T-helper 2 cell (primary cell): ENCODE measurements at places on chromosomes 6 and 20.

DNA sequence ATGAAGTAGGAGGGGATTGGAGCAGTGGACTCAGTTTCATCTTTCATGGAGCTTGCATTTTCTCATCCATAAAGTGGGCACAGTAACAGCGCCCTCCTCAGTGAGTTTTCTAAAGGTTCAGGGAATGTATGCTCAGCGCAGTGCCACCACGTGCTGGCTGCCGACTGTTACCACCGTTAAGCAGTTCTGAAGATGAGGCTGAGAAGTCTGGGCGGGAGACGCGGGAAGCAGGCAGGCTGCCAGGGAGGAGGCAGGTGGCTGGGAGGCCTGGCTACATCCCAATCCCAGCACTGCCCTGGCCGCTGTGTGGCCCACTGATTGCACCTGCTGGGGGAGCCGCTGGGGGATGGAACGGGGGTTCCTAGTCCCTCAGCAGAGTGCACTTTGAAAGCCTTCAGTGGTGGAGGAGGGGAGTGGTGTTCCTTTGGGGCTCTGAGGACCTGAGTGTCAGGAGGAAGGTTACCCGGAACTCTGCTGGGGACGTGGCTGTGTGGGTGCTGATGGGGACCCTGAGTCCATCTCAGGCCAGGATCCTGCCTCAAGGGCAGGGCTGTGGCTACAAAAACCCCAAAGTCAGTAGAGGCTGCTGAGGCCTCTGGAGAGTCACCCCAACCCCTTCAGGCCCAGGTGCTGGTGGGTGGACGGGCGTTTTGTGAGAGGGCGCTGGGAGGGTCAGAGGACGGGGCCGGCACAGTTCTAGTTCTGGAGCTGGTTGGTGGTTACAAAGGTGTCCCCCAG, 28.0 kb upstream of the PHACTR3 start:
- DNase-seq = no peak

- no peak for DNase-seq
These were observed 106.9 kb upstream of the MYL9 start for GRCh38 chr20:36434383-36434782.

- no peak for DNase-seq
These were observed 344.9 kb upstream of the JAG1 start for GRCh38 chr20:11018668-11019170.

DNA sequence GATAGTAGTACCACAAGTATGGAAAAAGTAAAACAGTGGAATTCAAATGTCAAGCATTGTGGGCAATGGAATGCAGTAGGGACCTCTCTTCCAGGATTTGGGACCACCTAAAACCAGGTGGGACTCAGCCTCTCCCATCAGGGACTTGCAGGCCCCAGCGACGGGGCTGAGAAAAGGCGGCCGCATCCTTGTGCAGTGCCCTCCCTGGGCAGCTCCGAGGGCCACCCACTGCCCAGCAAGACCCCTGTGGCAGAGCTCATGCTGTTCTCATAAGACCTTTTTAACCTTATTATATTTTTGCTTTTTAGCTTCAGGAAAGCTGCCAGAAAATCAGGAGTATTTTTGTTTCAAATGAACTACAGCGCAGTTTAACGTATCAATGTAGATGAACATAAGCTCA, 142.6 kb upstream of the RPS6KA2 start:
- no peak for DNase-seq
